ENCODE measurements at places on chromosomes 5 and 9.

GRCh38 chr9:131204285-131204684 lies 72.0 kb downstream of the FAM78A start:
- DNase-seq: no peak

DNA sequence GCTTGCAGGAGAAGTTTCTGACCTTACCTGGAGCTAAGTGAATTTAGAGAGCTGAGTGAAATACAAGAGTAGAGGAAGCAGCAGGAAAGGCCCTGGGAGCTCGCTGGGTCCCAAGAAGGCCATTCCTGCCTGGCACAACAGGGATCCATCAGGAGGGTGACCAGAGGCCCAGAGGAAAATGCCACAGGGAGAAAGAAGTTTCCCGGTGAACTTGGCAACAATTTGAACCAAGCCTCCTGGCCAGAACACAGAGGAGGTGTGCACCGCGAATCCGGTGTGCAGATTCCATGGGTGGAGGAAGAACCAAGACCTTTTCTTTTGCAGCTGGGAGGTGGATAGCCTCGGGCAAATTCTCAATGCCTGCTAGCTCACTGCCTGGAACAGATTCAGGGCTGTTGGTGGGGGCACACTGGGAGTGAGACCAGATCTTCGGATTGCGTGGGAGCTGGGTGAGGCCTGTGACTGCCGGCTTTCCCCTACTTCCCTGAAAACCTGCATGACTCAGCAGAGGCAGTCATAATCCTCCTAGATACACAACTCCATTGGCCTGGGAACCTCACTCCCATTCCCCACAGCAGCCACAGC lies 1850.9 kb upstream of the NUDT12 start:
- no peak for DNase-seq

- no peak for DNase-seq
Observed at GRCh38 chr5:97888439-97888838, 705.4 kb upstream of the RIOK2 start.

- DNase-seq: no peak
Observed at GRCh38 chr5:8471581-8471980, 602.6 kb downstream of the MTRR start.

- DNase-seq: no peak
Observed at GRCh38 chr9:37784291-37784615, 611 bp downstream of the EXOSC3 start.

DNA sequence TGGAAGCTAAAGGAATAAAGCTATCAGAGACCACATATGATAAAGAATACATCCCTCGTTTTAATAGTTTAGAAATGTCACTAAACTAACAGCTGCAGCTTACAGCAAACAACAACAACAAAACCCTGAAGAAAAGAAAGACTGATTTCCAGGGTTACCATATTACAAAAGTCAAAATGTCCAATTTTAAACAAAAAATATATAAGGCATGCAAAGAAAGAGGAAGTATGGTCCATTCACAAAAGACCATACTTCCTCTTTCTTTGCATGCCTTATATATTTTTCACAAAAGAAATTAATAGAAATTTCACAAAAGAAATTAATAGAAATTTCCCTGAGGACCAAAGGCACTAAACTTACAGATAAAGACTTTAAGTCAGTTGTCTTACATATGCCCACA lies 354.2 kb downstream of the ARL15 start:
- DNase-seq: no peak

All from stimulated activated CD8-positive, alpha-beta memory T cell treated with anti-CD3 and anti-CD28 coated beads, Interleukin-12 subunit alpha, Interleukin-12 subunit beta, amount 100 ng/mL, for 1 hour (primary cell).